Thyroid gland (tissue), 4 donors: ENCODE measurements at places on chromosomes 4 and X. TPM values are rescaled to one million over a fixed set of nuclear protein-coding genes. Genes with fewer than 3 reads are reported as not detected.

DNA sequence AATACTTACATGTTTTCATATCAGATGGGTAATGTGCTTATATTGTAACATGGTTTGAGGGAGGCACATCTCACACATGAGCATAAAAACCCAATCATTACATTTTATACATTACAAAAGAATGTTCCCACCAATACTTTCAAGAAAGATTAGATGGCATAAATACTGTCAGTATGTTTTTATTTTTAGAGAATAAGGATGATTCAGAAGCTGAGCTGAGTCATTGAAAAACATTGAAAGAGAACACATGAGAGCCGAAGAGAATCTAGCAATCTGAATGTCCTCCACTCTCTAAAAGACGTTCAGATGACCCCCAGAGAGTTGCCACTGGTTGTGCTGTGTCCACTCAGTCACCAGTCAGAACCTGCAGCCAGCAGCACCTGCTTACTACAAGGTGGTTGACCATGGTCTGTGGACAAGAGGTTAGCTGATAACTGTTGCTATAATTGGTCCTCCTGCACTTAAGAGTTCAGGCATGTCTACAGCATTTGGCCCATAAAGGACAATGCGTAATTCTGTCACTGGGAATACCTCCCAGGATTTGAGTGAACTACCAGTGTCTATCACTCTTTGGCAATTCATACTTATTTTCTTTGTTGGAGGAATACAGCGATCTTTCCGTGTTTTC, 382.2 kb upstream of the IGFBP7 start:
- no peaks in the 10 kb centered on the region for H3K27me3 ChIP-seq
- DNase-seq, result no peak
- no peak overlapping the region for H3K4me3 ChIP-seq

DNA sequence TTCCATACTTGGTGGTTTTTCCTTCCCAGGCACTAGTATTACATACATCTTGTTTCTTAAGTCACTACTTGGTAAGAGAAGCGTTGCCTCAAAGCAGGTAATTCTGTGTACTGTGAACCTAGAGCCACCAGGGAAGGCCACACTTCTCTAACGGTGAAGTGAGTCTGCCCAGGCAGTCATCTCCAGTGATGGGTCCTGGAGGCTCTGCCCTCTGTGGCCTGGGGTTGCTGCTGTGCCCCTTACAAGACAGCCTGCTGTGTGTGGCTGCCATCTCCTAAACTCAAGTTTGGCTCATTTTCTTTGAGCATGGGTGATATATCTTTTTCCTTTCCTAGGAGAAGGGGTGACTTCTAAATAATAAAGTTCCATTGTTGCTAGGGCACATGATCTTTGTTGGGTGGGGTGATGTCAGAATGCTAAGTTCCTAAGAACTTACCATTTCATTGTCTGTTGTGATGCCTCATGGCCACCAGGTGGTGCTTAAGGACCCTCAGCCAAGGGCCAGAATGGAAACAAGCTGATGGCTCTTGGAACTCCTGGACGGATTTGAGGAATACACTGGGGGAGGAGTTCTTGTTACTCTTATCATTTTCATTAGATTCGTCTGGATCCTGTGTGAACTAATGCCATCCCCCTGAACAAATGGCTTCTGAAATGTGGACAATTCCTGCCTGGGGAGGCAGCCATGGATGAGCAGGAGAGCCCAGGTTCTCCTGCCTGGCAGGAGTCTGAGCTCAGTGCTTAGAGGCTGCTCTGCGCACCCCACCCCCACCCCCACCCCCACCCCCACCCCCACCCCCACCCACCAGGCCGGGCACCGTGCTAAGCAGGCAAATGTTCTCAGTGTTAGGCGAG, 41.1 kb upstream of the WDR1 start:
- DNase-seq, result peak; percentile 68
- H3K27me3 ChIP-seq, result no peaks in the 10 kb centered on the region

DNA sequence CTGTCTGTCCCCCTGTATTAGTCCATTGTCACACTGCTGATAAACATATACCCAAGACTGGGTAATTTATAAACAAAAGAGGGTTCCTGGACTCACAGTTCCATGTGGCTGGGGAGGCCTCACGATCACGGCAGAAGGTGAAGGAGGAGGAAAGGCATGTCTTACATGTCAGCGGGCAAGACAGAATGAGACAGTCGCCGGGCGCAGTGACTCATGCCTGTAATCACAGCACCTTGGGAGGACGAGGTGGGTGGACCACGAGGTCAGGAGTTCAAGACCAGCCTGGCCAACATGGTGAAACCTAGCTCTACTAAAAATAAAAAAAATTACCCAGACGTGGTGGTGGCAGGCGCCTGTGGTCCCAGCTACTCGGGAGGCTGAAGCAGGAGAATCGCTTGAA, 24.7 kb downstream of the IL3RA start:
- H3K27ac ChIP-seq, result no peak overlapping the region
- no peaks in the 10 kb centered on the region for H3K4me1 ChIP-seq
- H3K27me3 ChIP-seq, result no peaks in the 10 kb centered on the region
- DNase-seq, result no peak
- H3K4me3 ChIP-seq, result no peak overlapping the region
- peaks cover 7% of the 10 kb centered on the region for H3K36me3 ChIP-seq

- DNase-seq, result no peak
- H3K27me3 ChIP-seq, result no peaks in the 10 kb centered on the region
- H3K36me3 ChIP-seq, result no peaks in the 10 kb centered on the region
- H3K4me1 ChIP-seq, result no peaks in the 10 kb centered on the region
- H3K27ac ChIP-seq, result no peak overlapping the region
Observed at GRCh38 chr4:26261405-26261804, 59.4 kb upstream of the RBPJ start.

- DNase-seq, result no peak
- no peak overlapping the region for H3K4me3 ChIP-seq
- no peaks in the 10 kb centered on the region for H3K27me3 ChIP-seq
- H3K4me1 ChIP-seq, result peaks cover 3% of the 10 kb centered on the region
- no peaks in the 10 kb centered on the region for H3K36me3 ChIP-seq
Observed at GRCh38 chr4:105712766-105713165, 4.2 kb downstream of the GSTCD start.

- no peak overlapping the region for H3K4me3 ChIP-seq
- no peaks in the 10 kb centered on the region for H3K4me1 ChIP-seq
- no peaks in the 10 kb centered on the region for H3K27me3 ChIP-seq
- no peak overlapping the region for H3K27ac ChIP-seq
Observed at GRCh38 chr4:40800064-40800463, 50.3 kb downstream of the NSUN7 start.

GRCh38 chrX:140477987-140478386, 26.9 kb downstream of the SOX3 start:
- no peaks in the 10 kb centered on the region for H3K4me1 ChIP-seq
- H3K4me3 ChIP-seq, result no peak overlapping the region
- no peak overlapping the region for H3K27ac ChIP-seq

The CCKAR gene
- total RNA-seq, result not detected
